ENCODE measurements at places on chromosomes 5 and 9.

DNA sequence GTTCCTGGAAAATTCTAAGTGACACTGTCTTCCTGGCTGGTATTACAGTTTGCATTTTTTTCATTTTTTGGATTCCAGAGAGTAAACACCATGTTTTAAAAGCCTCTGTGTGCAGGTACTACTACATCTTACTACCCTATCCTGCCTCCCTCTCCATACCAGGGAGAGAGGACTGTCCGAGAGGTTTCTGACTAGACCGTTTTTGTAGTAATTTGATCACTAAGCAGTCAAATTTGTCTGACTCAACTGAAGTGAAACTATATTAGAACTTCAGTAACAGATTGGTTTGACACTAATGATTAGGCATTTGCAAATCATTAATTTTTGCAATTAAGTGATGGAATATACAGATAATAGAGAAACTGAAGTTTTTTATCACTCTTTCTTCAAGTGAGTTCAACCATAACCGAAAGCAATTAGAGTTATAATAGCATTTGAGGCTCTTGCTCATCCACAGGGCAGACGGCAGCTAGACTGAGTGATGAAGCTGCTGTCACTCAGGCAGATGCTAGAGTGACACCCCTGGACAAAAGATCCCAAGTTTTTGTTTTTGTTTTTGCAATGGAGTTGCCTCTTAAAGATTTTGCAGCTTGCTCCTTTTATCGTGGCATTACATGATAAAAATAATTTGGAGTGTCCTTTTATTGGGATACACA lies 44.3 kb downstream of the SMARCA2 start:
- no peak for DNase-seq

DNA sequence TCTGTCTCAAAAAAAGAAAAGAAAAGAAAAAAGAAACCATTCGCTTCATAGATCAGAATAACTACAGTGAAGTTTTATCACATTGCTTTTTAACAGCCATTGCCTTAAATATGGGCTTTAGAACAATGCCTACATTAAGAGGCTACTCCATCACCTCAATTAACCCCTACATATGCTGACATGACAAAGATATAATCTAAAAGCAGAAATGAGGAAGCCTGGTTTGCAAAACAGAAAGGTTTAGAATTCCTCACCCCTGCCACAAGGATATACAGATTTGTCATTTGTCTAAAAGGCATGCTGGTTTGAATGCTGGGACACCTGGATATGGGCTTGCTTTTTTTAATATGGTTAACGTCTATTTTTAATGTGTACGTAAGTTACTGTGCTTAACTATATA lies 1353.0 kb upstream of the C9orf72 start:
- DNase-seq: no peak

DNA sequence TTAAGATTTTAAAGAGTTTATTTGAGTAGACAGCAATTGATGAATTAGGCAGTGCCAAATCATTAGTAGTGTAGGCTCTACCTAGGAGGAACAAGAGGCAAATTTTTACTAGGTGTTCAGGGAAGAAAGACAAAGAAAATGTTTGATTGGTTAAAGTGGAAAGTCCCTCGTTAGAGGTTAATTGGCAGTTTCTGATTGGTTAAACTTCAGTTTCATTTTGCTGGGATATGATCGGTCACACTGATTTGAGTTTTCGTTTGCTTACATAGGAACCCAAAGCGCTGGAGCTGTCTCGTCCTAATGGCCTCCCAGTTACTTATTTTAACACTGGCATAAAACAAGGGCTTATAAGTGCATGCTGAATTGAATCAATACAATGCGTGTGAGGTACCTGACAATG lies 15.1 kb downstream of the DMAC1 start:
- no peak for DNase-seq

- no peak for DNase-seq
These were observed 491.8 kb upstream of the COX7C start for GRCh38 chr5:86125731-86126601.

DNA sequence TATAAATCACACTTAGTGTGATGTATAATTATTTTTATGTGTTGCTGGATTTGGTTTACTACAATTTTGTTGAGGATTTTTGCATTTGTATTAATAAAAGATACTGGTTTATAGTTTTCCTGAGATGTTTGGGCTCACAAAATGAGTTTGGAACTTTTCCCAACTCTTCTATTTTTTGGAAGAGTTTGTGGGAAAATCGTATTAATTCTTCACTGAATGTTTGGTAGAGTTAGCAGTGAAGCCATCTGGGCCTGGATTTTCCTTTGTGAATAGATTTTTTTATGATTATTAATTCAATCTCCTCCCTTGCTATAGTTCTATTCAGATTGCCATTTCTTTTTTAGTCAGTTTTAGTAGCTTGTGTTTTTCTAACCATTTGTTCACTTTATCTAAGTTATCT lies 201.7 kb upstream of the NFIL3 start:
- no peak for DNase-seq

- DNase-seq: no peak
These were observed 73.2 kb downstream of the SNCAIP start for GRCh38 chr5:122385286-122385685.

- no peak for DNase-seq
These were observed 115.5 kb upstream of the SPEF2 start for GRCh38 chr5:35502206-35502605.

DNA sequence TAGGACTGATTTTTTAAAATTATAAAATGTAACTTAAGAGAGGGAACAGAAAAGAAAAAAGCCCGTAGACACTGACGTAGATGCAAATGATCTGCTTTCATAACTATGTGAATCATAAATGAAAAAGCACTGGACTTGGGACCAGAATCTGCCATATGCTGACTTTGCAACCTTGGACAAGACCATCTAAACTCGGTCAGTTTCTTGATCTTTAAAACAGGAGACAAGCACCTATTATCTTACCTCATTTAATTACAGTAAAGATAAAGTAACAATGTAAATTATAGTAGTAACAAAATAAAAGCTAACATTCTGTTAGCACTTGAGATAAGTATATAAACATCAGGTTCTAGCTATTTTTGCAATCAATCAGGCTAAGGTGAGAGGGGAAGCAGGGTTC lies 20.0 kb downstream of the FBXW2 start:
- DNase-seq: no peak

GRCh38 chr5:52789378-52789777 lies 1.7 kb downstream of the ITGA1 start:
- no peak for DNase-seq

DNA sequence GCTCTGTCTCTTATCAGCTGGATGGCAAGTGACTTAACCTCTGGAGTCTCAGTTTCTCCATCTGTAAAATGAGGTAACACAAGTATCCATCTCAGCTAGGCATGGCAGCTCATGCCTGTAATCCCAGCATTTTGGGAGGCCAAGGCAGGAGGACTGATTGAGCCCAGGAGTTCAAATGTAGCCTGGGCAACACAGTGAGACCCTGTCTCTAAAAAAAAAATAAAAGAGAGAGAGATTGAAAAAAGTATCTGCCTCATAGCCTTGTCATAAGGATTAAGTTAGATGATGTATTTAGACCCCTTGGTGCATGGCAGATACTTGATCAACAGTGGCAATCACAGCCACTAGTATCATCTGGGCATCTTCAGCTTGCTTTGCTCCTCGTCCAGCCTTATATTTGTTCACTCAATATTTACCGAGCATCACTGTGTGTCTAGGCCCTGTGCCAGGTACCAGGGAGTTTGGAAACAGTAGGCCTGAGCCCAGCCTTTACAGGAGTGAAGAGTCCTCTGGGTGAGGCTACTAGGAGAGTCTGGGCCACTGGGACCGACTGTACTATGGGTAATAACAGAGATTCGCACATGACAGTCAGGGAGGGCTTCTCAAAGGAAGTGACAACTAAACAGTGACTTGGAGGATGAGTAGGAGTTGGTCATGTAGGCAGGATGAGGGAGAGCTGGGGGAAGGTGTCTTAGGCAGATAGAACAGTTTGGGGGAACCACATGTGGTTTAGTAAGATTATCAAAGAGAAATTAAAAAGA lies 34.2 kb downstream of the CORO2A start:
- no peak for DNase-seq

- no peak for DNase-seq
These were observed 73.3 kb upstream of the PHF24 start for GRCh38 chr9:34884747-34885189.

GRCh38 chr9:105593145-105593544 lies 35.2 kb downstream of the FKTN start:
- no peak for DNase-seq

DNA sequence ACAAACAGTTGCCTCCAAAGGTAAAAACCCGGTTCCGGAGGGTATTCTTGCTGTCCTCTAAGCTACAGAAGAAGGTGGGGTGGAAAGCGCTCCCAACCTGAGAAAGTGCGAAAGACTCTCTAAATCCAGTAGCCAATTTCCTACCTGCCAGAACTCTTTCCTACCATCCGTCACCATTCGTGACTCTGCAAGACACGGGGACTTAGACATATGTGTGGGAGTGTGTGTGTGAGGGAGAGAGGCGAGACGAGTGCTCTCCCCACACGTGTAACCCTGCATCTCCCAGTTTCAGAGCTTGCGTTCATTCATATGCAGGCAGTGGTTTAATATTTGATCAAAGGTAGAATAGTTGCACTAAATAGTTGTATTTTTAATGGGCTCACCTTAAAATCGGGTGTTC lies 473 bp upstream of the GABRA1 start:
- no peak for DNase-seq

DNA sequence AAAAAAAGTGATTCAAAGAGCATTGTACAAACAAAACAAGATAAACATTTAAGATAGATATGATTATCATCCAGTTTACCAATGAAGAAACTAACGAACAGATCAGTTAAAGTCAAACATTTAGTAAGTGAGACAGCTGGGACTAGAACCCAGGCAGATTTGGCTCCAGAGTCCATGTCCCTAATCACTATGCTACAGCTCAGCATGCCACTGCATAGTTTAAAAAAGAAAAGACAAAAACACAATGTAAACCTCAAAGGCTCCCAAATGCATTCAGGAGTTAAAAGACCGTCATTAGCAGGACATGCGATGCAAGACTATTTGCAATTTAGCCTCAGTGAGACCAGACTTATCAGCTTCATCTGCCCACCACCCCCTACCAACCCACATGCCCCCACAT lies 36.8 kb downstream of the DENND1A start:
- no peak for DNase-seq

DNA sequence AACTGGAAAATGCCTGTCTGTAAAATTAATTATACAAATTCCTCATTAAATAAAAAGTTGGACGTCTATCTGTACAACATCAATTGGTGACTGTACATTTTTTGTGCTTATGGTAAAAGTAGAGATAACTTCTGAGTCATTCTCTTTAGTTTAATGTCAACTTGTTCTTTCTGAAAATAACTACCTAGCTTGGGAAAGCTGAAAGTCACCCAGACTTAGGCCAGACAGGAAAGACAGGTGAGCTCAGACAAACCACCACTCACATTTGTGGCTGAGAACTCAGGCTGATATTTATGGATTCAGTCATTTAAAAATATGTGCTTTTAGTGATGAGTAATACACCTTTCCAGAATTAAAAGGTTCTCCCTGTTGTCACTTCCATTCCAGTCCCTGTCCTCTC lies 31.9 kb upstream of the ENTREP1 start:
- no peak for DNase-seq

Measured in stimulated activated CD8-positive, alpha-beta memory T cell treated with anti-CD3 and anti-CD28 coated beads, Interleukin-12 subunit alpha, Interleukin-12 subunit beta, amount 100 ng/mL, for 1 hour (primary cell).